ENCODE measurements at places on chromosomes 5 and 9. TPM values are rescaled to one million over a fixed set of nuclear protein-coding genes. Genes with fewer than 3 reads are reported as not detected.

The OTP gene
- not detected for total RNA-seq

The GIN1 gene
- total RNA-seq: 2.9 TPM

The SEMA6A gene
- total RNA-seq: not detected

The COL15A1 gene
- not detected for total RNA-seq

The SMIM33 gene
- not detected for total RNA-seq

The PLAC8L1 gene
- 0.56 TPM for total RNA-seq

The PCA3 gene
- total RNA-seq: not detected

The SAXO1 gene
- 0.34 TPM for total RNA-seq

The MYMK gene
- not detected for total RNA-seq

The INIP gene
- total RNA-seq: 7.8 TPM

The JADE2 gene
- total RNA-seq: 124 TPM
